T-helper 2 cell (primary cell): ENCODE measurements at places on chromosomes 7 and 10.
A peak's percentile ranks its signal among the peaks of the same experiment; 100 is the strongest.

DNA sequence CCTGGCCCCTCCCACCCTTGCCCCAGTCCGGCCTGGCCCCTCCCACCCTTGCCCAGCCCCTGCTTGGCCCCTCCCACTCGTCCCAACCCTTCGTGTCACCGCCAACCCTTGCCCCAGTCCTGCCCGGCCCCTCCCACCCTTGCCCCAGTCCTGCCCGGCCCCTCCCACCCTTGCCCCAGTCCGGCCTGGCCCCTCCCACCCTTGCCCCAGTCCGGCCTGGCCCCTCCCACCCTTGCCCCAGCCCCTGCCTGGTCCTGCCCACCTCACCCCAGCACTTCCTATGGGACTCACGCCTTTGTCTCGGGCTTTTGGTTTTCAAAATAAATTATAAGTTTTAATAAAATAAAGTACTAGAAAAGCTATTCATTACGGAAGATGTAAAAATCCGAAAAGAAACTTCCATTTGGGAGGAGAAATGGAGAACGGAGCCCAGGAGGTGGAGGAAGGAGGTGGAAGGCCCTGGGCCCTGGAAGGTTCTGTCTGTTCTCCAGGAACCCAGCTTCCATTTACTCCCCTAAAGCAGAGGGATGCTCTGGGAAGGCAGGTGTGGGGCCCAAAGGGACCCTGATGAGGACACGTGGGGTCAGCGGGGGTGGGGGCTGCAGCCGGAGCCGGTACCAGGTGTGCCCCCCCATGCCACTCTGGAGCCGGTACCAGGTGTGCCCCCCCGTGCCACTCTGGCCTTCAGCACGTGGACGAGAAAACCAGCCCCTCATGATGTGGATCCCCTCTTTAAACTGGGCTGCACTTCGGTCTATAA lies 52.2 kb downstream of the PWWP2B start:
- no peak for DNase-seq

DNA sequence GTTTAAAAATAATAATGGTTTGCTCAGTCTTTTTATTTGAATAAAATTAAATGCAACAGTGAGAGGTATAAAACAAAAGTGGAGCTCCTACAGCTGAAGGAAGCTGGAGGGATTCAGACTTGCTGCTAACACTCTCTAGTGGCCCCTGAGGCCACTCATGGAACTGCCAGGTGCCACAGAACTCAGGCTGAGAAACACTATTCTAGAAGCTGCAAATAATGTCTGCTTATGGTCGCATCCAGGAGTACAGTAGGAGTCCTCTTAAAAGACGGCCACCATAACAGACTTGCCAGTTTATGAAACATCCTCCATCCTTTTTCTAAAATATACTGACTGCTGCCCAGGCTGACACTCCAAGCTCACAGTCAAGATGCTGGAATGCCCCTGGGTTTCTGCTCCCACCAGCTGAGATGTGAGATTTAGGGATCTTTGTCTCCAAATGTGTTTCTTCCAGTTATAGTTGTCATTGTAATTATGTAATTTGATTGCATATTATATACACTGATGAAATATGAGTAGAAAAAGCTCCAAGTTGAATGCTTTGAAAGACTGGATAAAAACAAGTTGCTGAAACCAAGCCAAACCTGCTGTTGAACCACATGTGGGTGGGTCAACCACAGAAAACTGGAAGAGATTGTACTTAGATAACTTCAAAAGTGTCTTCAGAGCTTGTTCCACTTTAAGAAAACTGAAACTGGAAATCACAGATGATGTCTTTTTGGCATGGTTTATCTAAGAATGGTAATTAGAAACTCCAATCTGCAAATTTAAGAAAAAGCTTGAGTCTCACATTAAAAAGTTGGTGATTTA lies 213.7 kb upstream of the AOAH start:
- peak; percentile 82 for DNase-seq

GRCh38 chr7:126370038-126370668 lies 882.6 kb downstream of the GRM8 start:
- DNase-seq, result no peak

DNA sequence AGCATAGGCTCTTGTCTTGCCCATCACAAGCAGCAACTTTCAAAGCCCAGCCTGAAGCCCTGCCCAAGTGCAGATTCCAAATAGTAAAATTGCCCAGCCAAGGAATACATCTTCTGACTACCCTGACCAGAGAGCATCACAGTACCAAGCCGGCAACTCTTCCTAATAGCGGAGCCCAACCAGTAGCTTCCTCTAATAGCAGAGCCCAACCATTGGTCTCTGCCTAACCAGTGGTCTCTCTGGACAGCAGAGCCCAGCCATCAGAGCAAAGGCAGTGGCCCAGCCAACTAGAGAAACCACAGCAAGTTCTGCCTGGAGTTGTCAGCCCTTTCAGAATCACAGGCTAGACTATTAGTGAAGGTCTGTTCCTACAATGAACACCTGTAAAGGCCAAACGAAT lies 285.6 kb downstream of the HGF start:
- no peak for DNase-seq

- no peak for DNase-seq
Measured at GRCh38 chr10:102593804-102594079, 50.5 kb upstream of the TRIM8 start.

DNA sequence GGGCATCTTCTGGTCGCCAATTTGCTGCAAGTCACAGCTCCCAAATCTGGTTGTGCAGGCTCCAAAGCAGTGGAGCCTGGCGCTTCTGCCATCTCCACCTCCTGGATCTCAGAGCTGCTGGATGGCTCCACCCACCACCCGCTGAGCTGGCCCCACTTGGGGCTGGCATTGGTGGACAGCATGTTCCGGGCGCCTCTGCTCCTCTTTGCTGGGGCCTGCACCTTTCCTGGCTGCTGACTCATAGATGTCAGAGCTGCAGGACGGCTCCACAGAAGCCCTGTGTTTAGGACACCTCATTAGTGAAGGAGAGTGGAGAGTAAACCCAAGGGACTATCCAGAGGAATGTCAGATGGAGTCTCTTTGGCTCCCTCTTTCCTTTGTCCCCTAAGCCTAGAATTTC lies 27.4 kb downstream of the MAPK8 start:
- no peak for DNase-seq
